ENCODE measurements at places on chromosomes 2 and 18. TPM values are rescaled to one million over a fixed set of nuclear protein-coding genes. Genes with fewer than 3 reads are reported as not detected.
A peak's percentile ranks its signal among the peaks of the same experiment; 100 is the strongest.

Gene SCN2A
- total RNA-seq: 0.04 TPM

Gene SH2D6
- 0.12 TPM for total RNA-seq

Gene STPG4
- 0.16 TPM for total RNA-seq

Gene CCNT2
- total RNA-seq: 19.2 TPM

Gene ASXL3
- 0.32 TPM for total RNA-seq

Gene DNAH6
- total RNA-seq: 0.04 TPM

DNA sequence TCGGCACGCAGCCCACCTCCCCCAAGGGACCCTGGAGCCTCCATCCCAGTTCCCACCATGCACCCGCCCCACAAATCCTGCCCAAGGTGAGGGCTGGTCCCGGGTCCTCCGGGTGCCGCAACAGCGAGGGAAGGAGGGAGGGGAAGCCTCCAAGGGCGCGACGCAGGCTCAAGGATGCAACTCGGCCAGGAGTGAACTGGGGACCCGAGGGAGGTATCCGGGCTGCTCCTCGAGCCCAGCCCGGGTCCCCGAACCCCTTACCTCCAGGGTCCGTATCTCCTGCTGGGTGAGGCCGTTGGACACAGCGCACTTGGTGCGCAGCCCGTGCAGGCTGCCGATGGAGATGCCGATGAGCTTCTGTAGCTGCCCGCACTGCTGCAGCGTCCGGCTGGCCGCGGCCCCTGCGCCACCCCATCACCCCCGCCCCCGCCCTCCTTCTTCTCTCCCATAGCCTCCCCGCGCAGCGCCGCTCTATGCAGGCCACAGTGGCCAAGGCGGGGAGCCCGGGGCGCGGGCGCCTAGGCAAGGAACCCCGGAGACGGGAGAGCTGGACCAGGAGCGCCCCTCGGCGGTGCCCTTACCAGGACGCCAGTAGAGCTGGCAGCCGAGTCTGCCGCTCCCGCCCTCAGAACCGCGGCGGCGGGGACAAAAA, 124.1 kb downstream of the ANKRD30BL start:
- ATAC-seq: no peak

DNA sequence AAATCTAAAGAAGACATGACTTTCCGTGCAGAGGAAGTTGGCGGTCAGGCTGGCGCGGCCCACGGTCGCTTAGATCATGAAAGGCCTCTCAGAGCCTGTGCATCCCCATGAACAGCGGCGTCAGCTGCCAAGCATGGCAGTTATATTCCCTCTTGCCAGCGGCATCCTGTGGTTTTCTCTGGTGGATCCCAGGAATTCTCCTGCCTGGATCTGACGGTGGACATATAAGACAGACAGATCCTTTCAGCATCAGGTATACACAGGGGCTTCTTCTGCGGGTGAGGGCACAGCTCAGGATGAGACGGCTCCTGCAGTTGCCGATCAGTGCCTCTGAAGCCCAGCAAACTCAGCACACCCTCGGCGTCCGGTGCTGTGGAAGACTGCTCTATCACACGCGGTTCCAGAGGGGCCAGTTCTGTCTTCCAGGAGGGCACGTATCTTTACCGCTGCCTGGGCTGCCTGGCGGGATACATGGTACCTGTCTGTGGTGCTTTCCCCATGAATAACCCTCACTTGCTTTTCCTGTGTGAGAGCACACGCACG, 157.8 kb downstream of the LDLRAD4 start:
- ATAC-seq: no peak

DNA sequence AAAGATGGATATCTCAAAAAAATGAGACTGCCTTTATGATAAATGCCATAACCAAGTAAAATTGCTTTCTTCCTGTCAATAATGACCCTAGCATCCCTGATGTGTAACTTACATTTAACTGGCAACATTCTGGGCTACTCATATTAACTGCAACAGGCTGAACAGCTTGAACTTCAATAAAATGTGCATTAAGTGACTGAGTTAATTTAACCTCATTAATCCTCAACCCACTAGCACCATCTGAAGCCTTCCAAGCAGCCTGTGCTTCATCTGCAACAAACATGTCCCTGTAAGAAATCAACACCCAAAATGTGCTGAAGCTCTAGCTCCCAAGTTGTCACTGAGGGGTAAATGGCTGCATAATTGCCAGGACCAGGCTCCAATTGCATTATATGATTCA, 296.2 kb upstream of the ZC3H15 start:
- ATAC-seq: no peak

GRCh38 chr2:69242651-69243051, 144.4 kb downstream of the GFPT1 start:
- ATAC-seq: no peak

- no peak for ATAC-seq
Measured at GRCh38 chr2:101655702-101656422, 41.6 kb upstream of the MAP4K4 start.

DNA sequence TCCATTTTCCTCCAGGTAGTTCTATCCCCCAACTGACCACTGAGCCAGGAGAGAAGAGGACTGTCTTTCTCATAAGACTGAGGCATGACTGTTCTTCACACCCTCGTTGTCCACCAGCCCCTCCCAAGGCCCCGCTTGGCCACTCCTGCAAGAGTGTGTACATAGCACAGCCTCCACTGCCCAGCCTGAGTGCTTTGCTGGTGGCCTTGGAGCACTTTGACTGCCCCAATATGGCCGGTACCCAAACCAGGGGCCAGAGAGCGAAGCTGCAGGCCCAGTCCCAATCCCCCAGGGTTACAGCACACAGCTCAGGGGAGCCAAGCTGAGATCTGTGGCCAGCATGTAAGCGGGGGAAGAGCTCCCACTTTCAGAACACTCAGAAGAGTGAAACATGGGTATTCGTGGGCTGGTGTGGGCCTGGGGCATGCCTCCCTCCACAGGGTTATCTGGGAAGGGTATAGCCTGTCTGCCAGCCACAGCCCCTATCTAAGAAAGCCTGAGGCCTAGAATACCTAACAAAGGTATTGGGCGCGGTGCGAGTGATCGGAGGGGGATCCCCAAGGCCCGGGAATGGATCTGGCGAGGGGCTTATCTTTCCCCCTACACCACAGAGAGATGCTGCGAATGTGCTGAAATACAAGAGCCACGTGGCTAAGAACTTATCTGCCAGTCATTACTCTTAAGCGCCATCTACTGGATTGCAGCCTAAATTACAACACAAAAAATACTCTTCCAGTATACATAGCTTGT, 163.8 kb downstream of the WDPCP start:
- ATAC-seq: peak; percentile 45

DNA sequence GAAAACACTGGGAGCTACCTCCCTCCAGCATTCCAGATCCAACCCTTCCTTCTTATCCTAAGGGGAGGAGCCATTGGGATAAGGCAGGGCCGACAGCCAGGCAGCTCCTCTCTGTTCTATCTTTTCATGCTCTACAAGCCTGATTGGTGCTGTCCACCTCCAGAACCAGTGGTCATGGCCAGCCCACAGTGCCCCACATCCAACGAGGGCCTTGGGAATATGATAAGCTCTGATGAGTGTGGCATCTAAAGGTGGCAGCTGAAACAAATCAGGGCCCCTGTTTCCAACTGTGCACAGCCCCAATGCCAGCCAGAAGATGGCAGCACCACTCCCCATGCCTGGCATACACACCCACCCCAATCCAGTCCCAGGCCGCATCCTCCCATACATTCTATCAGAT, 329.3 kb downstream of the C1D start:
- no peak for ATAC-seq

DNA sequence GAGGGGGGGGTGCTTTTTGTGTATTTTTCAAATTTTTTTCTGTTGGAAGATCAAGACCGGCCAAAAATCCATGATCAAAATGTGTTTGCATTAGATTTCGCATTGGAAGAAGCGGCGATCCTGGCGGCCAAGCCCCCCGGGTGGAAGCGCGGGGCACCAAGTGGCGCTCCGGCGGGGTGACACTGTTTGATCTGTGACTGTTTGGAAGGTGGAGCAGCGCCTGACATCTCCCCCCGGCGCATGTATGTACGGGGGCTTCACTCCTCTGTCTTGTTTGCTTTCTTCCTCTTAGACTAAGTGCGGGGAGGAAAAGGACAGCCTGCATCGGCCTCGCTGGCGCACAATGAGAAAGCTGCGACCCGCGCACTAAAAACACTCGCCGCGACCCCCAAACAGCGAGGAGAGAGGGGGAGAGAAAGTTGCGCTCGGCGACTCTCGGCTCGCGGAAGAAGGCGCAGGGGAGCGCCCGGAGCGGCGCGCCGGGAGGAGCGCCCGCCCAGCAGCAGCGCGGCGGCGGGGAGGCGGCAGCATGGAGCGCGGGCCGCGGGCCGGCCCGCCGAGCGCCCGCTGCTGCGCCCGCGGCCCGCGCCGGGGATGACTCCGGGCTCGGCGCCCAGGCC, 515 bp downstream of the TSHZ1 start:
- ATAC-seq: no peak

DNA sequence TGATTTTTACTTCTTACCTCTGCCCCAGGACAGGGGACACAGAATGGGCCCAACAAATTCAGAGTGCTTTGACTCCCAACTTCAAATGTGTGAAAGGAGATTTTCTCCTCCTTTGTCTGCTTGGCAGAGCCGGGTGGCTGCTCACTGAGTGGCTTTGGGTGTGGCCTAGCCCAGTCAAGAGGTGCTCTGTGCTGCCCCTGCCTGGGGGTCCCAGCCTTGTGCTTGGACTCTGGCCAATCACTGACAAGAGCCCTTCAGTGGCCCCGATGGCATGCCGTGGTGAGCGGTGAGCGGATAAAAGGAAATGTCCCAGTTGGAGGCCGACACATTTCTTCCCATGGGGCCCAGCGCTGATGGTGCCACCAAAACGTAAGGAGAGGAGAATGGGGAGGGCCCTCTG, 259.2 kb downstream of the CELF4 start:
- no peak for ATAC-seq

- no peak for ATAC-seq
Measured at GRCh38 chr2:158779621-158780020, 15.5 kb upstream of the DAPL1 start.

DNA sequence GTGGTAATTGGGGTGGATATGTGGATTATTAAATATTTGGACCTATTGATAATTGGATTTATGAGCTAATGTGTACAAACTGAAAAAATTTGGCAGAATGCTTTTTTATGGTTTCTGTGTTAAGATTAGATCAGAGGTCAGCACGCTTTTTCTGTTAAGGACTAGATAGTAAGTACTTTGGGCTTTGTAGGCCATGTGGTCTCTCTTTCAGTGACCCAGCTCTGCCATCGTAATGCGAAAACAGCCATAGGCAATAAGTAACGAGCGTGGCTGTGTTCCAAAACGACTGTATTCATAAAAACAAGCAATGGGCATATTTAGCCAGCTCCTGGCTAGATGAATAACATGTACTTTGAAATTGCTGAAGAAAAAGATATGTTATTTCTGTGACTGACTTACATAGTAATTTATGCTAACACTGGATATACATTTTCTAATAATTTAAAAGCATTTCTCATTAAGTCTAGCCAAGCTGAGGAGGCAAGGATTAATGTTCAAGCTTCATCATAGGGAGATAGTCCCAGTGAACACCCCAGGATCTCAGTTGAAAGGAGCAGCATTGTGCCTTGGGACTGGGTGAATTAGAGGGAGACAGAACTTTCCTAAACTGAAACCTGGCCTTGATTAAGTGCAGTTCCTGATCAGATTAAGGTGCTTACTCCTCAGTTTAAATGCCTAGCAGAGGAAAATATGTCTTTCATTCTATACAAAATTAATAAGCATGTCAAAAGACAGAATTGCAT, 20.0 kb downstream of the CCDC138 start:
- no peak for ATAC-seq

- no peak for ATAC-seq
Measured at GRCh38 chr2:119580550-119581072, 36.4 kb downstream of the CFAP221 start.

DNA sequence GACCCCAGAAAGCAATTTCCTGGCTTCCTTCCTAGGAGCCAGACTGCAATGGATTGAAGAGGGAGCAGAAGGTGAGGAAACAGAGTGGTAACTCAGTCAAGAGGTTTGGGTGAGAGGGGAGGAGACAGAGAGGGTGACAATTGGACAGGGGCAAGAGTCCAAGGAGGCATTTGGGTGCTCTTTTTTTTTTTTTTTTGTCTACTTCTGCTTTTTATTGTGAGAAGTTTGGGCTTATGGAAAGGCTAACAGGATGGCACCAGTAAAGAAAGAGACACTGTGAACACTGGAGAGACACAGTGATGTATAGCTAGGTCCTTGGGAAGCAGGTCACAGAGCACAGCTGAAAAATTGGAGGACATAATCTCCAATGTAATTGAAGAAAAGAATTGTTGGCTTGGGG, 25.0 kb downstream of the CYBRD1 start:
- ATAC-seq: no peak

GRCh38 chr2:8976442-8977259, 26.8 kb downstream of the MBOAT2 start:
- ATAC-seq: peak; percentile 96

DNA sequence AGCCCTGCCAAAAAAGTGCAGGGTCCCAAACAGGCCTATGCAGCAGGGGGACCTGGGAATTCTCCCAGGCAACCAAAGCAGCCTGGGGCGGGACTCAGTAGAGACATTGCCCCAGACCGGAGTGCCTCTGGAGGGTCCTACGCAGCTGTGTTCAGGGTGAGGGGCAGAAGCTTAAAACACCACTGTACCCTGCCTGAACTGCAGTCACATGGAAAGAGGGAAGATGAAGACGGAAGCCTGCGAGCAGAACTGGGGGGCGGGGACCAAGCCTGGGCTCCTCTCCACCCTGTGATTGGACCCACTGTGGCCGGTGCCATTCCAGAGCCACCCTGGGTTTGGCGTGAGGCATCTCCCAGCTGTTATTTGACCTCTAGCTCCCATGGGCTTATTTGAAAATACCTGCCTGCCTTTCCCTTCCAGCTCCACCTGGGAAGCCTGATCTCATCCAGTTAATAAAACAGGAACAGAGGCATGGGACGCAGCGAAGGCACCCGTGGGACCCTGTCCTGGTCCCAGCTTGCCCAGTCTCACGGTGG, 183.1 kb downstream of the SMAD2 start:
- ATAC-seq: no peak
